ENCODE measurements at places on chromosomes 7 and 10.

DNA sequence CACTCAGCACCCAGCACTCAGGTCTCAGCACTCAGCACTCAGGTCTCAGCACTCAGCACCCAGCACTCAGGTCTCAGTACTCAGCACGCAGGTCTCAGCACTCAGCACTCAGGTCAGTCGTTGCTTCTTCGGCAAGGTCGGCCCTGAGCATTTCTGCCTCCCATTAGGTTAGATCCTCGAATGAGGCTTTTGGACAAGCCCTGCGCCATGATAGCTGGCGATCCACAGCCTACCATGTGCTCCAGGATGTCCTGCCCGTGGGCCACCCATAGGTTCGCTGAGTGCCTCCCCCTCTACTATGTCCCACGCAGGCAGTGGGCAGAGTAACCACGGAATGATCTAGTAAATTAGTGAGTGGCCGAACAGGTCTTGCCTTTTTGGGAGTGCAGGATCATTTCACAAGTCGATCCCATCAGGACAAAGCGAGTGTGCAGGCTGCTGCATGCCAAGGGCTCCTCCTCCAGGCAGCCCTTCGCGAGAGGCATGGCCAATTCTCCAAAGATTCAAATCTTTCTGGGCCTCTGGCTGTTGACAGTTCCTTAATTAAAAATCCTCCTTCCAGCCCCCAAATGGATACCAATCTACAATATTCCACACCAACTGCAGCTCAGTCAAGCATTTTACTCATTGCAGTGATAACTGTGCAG is 206.3 kb downstream of the ADARB2 start:
- no peak for DNase-seq

- DNase-seq: peak; percentile 94
Observed at GRCh38 chr10:46079831-46080585, 33.9 kb upstream of the MSMB start.

DNA sequence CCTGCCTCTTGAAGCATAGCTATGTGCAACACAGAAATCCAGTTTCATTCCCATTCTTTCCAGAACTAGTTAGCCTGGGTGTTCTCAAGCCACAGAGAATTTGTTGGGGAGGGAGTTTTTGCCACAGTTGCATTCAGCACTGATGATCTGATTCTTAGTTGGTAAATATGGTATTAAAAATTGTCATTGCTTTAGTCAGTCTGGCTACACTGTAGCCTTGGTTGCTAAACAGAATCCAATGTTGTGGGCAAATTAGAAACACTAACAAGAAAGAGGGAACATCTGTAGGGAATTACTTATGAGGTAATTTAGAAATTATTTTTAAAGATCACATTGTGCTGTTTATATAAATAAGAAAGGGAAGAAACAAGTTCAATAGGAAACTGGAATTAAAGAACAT is 57.0 kb upstream of the CC2D2B start:
- DNase-seq: no peak

- DNase-seq: no peak
Observed at GRCh38 chr10:117536072-117536865, 6.3 kb upstream of the EMX2 start.

- DNase-seq: no peak
Observed at GRCh38 chr10:24415455-24416125, 206.7 kb downstream of the KIAA1217 start.

DNA sequence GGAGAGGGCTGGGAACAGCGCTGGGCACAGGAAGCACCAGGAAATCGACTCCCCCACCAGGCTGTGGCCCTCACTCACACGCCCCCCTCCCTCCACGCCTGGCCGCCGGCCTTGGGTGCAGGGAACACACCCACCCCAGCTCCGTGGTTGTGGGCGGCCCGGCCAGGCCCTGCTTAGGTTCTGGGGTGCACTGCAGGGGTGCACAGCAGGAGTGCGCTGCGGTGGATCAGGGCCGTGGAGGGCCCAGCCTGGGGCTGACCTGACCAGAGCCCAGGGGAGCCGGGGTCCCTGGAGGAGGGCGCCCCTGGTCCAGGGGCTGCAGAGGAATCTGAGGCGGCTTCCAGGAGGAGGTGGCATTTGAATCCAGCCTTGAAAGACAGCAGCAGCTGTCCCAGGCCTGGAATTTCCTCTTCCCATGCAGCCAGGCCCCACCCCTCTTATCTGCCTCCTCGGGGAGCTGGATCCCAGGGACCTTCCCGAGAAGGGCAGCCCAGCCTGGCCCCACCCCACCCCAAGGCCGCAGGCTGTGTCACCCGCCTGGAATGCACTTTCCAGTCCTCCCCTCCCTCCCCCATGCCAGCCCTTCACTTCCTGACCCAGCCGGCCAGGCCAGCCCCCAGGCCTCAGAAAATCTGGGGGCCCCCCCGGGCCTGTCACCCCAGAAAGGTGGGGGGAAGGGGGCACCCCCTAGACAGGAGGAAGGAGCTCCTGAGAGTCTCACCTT is 18.4 kb upstream of the PDGFA start:
- DNase-seq: no peak

- DNase-seq: no peak
Observed at GRCh38 chr7:94161476-94161875, 157.3 kb upstream of the BET1 start.

DNA sequence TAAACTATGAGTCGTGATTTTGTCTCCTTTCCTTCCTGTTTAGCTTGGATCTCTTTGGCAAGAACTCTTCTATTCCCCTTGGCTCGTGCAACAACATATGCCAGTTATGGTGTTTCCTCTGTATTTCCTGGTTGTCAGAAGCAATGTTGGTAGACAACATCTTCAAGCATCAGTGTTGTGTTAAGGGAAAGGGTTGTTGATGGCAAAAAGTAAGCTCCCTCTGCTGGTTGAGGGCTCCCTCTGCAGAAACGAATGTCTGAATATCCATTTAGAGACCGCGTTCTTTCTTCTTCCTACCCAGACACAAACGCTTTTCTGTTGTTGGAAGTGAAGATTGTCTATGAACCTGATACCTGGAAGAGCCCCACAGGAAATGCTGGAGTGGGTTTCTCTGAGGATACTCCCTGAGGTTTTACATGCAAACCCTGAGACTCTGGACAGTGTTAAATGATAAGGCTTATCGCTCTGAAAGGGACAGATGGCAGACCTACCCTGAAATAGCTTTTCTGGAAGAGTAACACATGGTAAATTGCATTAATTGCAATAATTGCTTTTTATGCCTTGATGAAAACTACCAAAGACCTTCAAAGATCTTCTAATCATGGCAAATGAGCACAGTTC is 23.5 kb upstream of the C1QL3 start:
- DNase-seq: peak; percentile 75

DNA sequence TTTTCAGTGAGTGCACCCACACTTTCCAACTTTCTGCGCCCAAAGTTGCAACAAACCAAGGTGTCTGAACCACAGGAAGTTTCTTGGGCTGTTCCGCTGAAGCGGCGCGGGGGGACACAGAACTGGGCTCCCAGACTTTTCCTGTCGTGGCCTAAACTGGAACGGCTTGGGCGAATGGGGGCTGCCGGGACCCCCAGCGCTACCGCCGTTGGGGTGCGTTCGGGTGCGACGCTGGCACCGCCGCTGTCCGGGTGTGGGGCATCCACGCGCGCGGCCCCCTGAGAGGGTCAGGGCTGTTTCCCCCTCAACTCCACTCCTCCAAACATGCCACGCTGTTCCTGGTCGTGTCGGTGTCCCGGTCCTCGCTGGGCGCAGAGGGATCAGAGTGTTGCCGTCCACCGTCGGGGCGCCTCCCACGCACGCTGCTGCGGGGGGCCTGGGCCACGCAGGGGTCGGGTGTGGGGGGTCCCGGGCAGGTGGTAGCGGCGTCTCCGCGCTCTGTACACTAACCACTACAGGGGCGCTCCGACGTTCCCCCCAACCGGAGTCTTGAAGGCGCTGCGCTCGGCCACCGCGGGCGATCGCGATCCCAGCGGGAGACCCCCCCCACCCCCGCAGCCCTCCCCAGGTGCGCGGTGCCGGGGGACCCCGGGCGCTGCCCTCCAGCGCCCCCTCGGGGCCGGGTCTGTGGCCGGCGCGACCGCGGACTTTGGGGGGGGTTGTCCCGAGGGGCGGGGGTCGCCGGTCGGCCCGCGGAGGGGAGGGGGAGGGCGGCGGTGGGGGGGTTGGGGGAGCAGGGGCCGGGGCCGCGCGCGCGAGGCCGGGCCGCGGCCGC is 2.2 kb upstream of the CUX1 start:
- peak; percentile 72 for DNase-seq

GRCh38 chr7:102012941-102013461 is 195.6 kb downstream of the CUX1 start:
- DNase-seq: no peak

DNA sequence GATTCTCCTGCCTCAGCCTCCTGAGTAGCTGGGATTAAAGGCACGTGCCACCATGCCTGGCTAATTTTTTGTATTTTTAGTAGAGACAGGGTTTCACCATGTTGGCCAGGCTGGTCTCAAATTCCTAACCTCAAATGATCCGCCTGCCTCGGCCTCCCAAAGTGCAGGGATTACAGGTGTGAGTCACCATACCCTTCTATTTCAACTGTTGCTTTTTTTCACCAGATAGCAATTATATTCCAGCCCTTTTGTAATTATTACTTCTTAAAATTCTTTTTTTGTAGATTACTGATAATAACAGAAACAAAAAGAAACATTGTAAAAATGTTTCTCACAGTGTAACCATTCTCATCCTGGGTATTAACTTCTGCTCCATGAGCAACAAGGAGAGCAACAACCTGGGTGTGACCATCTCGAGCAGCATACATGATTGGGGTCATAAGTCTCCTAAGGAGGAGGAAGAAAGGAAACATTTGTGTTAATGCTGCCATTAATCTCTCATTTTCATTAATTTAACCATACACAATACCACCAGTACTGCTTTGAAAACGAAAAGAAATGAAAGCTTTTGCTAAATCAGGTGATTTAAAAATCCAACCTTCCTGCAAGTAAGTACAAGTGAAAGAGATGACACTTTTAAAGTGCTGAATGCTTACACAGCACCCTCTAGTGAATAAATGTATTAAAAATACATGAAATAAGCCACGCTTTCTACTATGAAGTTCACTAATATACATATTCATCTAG is 41.8 kb downstream of the ASZ1 start:
- peak; percentile 59 for DNase-seq

DNA sequence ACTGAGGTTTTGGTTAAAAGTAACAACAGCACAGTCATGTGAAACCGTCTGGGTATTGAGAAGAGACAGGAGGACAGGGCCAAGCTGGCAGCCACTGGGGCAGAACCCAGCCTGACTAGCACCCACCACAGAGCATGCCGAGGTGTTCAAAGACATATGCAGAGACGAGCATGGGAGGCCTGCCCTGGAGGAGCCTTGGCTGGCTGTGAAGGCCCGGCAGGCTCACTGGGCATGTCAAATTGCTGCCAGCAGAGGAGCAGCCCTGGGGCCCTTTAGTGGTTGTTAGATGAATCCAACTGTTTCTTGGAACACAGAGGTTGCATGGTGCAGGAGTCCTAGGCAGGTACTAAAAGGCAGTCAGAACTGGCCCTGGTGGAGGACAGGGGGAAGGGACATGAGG is 5.0 kb upstream of the GDF2 start:
- DNase-seq: no peak

GRCh38 chr10:72800000-72800740 is 93.4 kb upstream of the OIT3 start:
- DNase-seq: peak; percentile 54

GRCh38 chr7:95476904-95477594 is 8.7 kb upstream of the ASB4 start:
- DNase-seq: peak; percentile 94

GRCh38 chr7:110387689-110388088 is 703.2 kb upstream of the LRRN3 start:
- DNase-seq: no peak

DNA sequence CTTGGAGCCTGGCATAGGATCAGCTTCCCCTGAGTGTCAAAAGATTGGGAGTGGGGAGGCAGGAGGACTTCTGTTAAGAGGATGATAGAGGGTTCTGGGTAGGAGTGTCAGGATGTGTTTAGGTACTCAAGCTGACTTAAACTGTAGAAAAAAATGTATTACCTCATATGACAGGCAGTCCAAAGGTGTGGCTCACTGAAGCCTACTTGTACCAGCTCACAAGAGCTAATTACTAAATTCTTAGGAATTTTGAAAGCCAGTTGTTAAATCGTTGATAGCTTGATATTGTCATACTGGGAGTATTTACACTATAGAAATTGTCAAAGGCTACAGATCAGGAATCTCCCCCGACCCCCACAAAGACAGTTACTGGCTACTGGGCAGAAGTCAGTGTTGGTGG is 32.1 kb downstream of the FAS start:
- DNase-seq: no peak

- DNase-seq: no peak
Observed at GRCh38 chr10:6778992-6779701, 199.1 kb upstream of the PRKCQ start.

DNA sequence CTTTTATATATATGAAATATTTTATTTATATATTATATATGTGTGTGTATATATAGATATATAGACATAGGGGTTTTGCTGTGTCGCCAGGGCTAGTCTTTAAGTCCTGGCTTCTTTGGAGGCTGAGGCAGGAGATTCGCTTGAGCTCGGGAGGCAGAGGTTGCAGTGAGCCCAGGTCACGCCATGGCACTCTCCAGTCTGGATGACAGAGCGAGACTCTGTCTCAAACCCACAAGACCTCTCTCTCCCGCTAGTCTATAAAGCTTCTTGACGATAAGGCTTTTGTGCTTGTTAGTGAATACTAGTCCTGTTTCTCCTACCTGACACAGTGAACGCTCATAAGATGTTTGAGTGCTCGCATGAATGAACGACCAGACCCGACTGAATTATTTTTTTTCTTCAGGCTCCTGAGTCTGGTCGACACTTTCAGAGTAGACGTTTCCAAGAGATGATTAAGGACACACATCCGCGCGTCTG is 577 bp upstream of the DDX21 start:
- no peak for DNase-seq

GRCh38 chr10:132270721-132271457 is 36.9 kb downstream of the STK32C start:
- DNase-seq: no peak
